ENCODE measurements at places on chromosomes 1 and 21.

GRCh38 chr1:98315309-98315708, 346.2 kb upstream of the SNX7 start:
- peak; percentile 18 for DNase-seq

- no peak for DNase-seq
These were observed 27.2 kb downstream of the AK5 start for GRCh38 chr1:77308889-77309621.

DNA sequence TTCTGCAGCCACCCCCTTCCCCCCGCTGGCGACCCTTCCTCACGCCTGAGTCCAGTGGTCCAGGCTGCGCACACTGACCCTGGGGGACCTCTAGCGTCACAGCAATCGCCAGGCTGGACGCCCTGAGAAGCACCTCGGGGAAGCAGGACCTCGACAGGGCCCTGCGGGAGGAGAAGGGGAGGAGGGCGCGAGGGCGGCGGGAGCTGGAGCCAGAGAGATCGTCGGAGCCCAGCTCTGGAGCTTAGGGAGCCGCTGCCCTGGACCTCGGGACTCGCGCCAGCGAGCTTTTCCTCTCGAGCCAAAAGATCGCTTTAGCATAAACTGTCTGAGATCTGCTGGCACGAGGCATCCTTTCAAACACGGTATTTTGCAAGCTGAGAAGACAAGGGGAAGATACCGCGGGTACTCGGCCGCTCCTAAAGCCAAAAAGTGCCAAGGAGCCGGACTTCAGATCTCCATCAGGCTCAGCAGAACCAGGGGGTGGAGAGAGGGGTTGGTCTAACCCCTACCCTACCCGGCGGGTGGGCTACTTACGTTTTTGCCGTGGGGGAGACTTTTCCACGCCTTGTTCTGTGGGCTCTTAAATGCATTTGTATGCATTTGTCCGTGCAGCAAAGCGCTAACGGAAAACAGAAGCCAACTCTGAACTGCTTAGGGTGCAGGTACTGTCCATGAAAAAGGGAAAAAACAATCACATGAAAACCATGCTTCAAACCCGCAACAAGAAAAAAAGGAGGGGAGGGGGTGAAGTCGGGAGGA, 586 bp downstream of the COL24A1 start:
- DNase-seq: peak; percentile 86

GRCh38 chr1:45304311-45305081, 22.2 kb upstream of the HPDL start:
- peak; percentile 50 for DNase-seq

DNA sequence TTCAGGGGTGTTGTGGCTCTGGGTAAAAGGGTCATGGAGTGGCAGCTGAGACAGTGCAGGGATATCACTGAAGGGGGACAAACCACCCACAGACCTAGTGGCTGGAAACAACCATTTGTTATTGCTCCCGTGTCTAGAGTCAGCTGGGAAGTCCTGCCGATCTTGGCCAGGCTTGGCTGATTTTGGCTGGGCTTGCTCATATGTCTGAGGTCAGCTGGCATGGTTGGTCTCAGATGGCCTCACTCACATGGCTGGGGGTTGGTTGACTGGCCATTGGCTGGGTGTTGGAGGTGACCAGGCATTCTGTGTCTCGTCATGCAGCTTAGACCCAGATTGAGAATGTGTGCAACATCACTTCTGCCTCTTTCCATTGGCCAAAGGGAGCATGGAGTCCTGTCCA, 203.8 kb upstream of the POU3F1 start:
- no peak for DNase-seq

GRCh38 chr1:35568975-35569395, 4.1 kb upstream of the TFAP2E start:
- peak; percentile 85 for DNase-seq

- DNase-seq: no peak
These were observed 10.4 kb upstream of the KCNK1 start for GRCh38 chr1:233603478-233603877.

DNA sequence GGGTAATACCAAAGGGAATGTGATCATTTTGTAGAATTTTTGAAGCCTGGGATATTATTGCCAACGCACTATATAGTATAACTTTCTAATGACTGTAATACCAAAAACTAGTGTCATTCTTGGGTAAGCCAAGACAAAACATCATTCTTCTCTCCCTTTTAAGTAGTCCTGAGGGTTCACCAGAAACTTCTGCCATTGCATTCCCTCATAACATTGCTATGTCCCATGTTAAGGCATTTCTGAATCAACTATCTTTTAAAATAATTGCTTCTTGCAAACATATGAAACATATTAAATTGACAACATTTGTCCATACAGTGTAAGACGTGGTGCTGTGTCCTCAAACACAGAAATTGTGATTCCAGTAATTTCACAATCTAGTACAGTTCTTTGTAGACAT, 29.9 kb upstream of the C1orf21 start:
- peak; percentile 53 for DNase-seq

DNA sequence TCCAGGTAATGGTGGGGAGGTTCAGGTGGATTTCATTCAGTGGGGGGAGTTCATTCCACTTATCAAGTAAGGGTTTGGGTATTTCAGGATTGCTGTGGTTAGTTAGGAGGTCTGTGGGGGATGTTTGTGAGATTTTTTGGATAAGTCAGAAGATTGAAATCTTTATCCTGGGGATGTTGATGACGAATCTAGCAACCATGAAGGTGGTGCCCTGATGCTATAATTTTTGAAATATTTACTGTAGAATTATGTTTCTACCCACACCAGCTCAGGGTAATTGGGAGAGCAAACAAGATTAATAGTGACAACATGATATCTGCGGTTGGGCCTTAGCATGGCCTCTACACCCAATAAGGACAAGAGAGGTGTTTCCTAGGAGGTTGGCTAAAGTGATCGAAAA, 28.3 kb downstream of the SUCO start:
- no peak for DNase-seq

DNA sequence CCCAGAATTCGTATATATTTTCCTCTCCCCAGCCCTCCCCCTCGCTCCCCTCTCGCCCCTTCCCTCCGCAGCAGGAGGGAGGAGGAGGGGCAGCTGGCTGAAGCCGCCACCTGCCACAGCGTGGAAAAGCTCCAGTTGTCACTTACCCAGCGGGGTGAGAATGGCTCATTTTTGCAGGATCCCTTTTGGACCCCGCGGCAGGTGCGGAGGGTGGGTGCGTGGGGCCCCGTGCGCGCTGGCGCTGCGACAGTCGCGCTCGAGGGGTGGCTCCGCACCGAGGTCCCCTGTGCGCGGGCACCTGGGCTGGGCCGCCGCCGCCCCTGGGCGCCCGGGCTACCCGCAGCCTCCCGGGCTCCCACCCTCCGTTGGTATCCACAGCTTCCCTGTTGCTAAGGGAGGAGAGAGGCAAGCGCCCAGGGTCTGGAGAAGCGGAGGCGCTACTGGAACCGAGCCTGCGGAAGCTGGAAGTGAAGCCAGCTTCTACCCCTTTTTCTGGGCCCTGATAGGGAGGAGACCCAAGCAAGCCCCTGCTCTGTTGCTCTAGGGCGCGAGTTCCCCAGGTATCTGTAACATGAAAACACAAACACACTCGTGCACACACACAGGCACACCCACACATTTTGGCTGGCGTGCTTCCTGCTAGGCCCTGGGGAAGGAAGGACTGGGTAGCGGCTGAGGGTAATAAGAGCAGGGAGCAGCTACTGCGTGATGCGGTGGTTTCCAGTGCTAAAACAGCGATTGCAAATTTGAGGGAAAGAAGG, at the start of gene ERICH3:
Gene ERICH3, minus strand, starts transcription at position 442 of the 761 bp plus-strand sequence. Its CDS starts 273 bp downstream, at position 169.
- peak; percentile 45 for DNase-seq

GRCh38 chr1:206496131-206496793, 11.1 kb upstream of the RASSF5 start:
- no peak for DNase-seq

DNA sequence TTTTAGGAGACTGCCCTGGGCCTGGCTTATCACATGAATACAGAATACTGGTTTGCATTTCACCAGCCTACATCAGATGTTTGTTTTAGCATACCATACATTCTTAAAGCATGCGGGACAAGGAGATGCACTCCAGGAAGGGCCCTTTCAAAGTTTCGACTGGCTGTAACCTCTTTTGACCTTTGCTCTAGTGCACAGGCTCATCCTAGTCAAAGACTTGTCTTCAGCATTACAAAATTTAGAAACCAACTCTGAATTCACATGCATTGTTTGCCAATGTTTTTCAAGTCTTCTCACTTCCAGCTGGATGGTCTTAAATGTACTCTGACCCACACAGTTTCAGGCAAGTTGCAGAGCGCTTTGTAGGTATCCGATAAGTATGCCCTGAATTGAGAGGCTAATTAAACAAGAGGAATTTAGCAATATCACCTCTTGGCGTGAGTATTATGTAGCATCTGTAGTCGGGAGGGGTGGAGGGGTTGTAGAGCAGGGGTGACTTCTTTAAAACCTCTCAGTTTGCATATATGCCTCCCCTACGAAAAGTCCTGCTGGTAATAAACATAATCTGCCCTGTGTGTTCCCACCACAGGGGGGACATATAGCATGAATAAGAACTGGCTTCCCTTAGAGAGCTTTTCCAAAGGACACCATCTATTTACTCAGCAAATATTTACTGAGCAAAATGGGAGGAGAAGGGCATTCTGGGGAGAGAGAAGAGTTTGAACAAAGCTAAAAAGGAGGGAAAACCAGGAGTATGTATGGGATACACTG, 24.4 kb upstream of the AHCYL1 start:
- DNase-seq: peak; percentile 66

GRCh38 chr1:16180291-16180824, 24.5 kb upstream of the EPHA2 start:
- DNase-seq: no peak

DNA sequence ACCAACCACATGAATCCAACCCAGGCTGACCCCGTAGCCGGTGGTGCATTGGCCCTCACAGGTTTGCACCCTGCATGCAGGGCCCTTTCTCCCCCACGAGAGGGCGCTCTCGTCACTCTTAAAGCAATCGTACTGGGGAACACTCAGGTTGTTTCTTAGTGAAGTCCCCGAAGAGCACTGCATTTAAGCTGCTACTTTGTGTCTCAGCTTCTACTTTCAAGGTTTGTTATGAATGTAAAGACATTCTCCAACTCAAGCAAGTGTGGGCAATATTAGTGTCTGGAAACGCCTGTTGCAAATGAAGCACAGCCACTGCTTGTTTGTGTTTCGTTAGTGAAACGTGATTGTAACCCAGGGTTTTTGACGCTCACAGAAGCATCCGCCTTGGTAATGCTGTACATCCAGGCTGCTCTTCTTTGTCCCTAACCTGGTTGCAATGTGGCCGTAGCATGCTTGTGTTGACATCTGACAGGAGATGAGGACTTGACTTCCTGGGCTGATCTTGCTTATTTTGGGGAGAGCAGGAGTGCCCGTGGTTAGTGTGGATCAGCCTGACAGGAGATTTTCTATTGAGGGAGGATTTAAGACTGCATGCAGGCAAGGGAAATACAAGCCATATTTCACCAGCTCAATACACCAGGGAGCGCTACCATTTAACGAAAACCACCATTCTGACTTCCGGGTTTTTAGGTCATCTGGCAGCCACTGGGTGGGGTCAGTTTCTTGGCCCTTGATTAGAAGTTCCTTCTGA, 79.8 kb downstream of the ST6GALNAC3 start:
- peak; percentile 83 for DNase-seq

Measured in muscle of back (tissue), 13 donors.